ENCODE measurements at places on chromosomes 13 and 19.

- no peak for DNase-seq
These were observed 1101.4 kb downstream of the PCDH9 start for GRCh38 chr13:66128692-66129269.

GRCh38 chr19:5345895-5346386 lies 5.3 kb upstream of the PTPRS start:
- no peak for DNase-seq

- DNase-seq = no peak
These were observed 106.8 kb downstream of the NHLRC3 start for GRCh38 chr13:39144941-39145533.

- DNase-seq = no peak
These were observed 111.2 kb upstream of the SGCG start for GRCh38 chr13:23069566-23069965.

DNA sequence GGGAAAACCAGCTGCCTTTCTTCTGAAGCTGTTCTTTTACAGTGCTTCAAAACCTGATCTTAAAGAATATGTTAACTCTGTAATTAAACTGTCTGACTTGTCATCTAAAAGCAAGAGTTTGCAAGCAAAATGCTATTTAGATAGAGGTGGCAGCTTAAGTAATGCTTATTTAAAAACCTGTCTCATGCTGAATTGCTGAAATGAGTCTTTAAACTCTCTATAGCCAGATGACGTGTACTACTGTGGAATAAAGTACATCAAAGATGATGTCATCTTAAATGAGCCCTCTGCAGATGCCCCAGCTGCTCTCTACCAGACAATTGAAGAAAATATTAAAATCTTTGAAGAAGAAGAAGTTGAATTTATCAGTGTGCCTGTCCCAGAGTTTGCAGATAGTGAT lies 22.9 kb downstream of the ITM2B start:
- no peak for DNase-seq

GRCh38 chr19:18223860-18224524 lies 2.2 kb downstream of the PDE4C start:
- DNase-seq = no peak

GRCh38 chr19:47113850-47114651 lies 475 bp upstream of the ZC3H4 start:
- no peak for DNase-seq

DNA sequence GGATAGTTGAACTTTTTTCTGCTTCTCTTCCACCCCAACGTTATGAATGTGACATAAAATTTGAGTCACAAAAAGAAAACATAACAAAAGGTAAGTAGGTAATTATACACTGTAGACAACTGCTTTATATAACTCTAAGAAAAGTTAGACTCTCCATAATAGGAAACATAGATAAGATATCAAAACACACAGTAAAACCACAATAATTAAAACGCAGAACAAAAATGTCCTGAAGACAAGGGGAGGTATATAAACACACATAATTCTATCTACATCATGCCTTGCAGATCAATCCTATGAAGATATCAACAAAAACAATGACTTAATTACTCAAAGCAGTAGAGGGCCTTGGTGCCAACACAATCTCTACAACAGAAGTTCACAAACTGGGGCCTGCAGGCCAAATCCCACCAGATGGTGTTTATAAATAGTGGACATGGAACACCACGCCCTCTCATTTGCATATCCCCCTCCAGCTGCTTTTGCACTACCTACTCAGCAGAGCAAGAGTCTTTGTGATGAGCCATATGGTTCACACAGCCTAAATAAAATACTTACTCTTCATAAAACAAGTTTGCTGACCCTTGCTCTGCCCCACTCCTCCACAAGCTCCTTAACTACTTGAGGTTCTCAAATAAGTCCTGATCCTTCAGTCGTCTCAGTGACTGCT lies 254.7 kb downstream of the KLF12 start:
- DNase-seq = no peak

- DNase-seq = no peak
These were observed 8.8 kb upstream of the OXGR1 start for GRCh38 chr13:97003071-97003470.

DNA sequence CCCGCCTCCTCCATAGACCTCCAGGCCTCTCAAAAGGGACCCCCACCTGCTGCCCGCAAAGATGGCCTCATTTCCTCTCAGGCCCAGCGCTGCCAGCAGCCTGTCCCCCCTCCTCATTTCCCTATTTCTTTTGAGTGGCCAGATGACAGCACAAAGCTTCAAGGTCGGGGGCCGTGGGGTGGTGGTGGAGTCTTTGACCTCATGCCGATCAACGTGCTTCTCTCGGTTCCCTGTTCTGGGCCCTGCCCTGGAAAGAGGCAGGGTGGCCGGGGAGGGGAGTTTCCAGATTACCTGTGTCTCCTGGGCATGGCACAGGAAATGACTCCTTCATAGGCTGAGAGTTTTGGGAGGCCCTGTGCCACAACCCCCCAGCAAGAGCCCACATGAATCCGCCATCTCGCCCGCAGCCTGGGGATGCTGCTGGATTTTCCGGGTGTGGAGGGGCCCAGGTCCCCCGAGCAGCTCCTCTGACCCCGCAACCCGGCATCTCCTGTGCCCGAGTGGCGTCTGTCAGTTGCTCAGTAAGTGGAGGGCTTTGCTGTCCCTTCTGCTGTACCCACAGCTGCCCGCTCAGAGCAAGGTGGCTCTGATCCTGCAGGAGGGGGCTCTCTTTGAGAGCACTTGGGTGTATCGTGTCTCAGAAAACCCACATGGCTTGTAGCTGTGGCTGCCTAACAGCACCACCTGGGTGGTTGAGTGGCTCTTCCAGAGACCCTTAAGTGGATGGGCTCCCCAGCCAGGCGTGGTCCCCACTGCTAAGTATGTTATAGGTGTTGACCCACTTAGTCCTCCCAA lies 139.4 kb downstream of the SIPA1L3 start:
- no peak for DNase-seq

DNA sequence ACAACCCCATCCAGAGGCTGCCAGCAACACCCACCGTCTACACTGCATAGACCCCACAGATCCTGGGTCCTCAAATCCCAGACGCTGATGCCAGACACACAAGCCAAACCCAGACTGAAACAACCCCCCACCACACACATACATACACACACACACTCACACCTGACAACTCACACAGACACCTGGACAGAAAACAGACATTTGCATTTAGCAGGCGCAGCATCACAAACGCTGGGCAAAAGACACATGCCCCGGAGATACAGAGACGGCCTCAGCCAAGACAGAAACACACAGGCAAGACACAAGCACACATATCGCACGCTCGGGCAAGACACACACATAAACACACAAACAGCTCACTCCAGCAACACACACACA lies 1.3 kb downstream of the BBC3 start:
- no peak for DNase-seq
